ENCODE measurements at places on chromosomes 4 and X.

DNA sequence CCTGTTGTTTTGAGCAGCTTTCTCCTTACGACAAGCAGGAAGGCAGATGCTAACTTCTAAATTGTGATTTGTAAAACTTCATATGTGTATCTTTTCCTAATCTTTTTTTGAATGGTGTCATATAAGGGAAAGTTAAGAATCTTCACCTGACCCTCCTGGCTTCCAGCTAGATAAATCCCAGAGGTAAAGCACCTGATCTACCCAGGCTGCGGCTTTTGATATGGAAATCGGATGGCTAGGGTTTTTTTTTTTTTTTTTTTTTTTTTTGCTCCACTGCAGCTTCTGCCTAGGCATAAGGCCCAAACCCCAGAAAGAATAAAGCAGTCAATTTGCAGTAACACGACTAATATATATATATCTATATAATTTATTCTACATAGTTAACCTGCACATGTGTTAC is 10.0 kb downstream of the MAB21L2 start:
- no peaks in the 10 kb centered on the region for H3K4me1 ChIP-seq
- H3K27me3 ChIP-seq, result no peaks in the 10 kb centered on the region
- DNase-seq, result no peak
- no peak overlapping the region for H3K4me3 ChIP-seq

- H3K4me3 ChIP-seq, result no peak overlapping the region
- no peaks in the 10 kb centered on the region for H3K36me3 ChIP-seq
- peaks cover 26% of the 10 kb centered on the region for H3K27me3 ChIP-seq
Observed at GRCh38 chr4:139962130-139962684, 191.8 kb downstream of the MAML3 start.

DNA sequence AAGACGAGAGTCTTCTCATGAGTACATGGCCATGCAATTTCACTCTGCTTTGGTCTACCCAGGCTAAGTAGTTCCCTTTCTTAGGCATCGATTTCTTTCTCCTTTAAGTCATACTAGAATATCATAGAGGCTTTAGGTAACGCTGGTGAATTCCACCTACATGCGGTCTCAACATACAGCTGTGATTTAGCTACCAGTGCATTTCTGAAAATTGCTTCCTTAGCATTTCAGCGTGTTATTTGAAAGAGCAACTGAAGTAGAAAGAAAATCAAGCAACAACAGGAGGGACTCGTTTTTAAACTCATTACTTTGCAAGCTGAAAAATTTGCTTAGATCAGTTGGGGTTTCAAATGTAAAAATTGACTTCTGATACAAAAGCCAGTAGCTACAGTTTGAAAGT is 48.1 kb upstream of the RASGEF1B start:
- no peak overlapping the region for H3K27ac ChIP-seq
- H3K4me3 ChIP-seq, result no peak overlapping the region
- DNase-seq, result no peak
- H3K27me3 ChIP-seq, result peaks cover 4% of the 10 kb centered on the region
- H3K36me3 ChIP-seq, result no peaks in the 10 kb centered on the region

DNA sequence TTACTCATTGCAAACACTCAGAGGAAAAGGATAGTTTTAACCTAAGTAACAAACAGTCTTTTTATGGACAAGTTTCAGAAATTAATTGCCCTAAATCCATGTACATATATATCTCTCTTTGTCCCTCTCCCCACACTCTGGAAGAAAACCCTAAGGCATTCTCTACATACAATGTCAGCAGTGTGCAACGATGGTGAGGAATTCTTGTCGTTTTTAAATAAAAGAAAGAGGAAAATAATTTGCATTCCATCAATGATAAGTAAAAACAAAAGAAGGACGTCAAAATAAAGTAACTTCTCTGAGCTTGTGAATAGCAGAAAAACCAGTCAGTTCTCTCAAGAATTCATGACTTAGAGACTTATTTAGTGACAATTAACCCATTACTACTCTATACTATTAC is 550.5 kb upstream of the DIPK2B start:
- no peaks in the 10 kb centered on the region for H3K27me3 ChIP-seq
- H3K4me1 ChIP-seq, result peaks cover 34% of the 10 kb centered on the region
- peaks cover 45% of the 10 kb centered on the region for H3K36me3 ChIP-seq
- peak overlapping the region; percentile 76 for H3K27ac ChIP-seq
- H3K4me3 ChIP-seq, result no peak overlapping the region
- DNase-seq, result no peak

DNA sequence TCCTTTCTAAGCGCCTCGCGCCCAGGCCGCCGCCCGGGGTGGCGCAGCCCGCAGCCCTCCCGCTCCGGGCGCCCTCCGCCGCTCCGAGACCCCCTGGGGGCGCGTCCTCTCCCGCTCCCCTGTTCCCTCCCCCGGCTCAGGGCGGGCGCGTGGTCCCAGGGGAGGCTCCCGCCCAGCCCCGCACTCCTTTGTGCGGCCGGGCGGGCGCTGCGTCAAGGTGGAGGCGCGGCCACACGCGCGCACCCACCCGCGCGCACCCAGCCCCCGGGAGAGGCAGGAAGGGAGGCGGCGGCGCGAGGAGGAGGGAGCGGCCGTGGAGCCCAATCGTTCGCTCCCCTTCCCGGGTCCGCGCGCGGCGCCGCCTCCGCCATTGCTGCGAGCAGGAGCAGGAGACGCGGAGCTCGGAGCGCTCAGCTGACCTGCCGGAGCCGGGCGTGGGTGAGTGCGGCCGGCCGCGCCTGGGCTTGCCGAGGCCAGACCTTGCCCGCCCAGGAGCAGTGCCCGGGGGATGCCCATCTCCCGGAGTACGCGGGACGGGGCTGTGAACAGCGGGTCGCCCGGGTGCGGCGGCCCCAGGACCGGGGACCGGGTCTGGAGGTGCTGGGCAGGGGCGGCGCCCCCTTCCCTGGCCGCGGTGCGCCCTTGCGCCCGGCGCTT is at the start of gene NSG1:
TSS of gene NSG1 (plus strand) at position 367 of the 657 bp plus-strand sequence. CDS start 528 bp downstream, outside the sequence.
- no peaks in the 10 kb centered on the region for H3K36me3 ChIP-seq
- no peak within 1 kb of the TSS for H3K27ac ChIP-seq
- H3K27me3 ChIP-seq, result peaks cover 48% of the 10 kb centered on the region
- H3K4me1 ChIP-seq, result peaks cover 3% of the 10 kb centered on the region

DNA sequence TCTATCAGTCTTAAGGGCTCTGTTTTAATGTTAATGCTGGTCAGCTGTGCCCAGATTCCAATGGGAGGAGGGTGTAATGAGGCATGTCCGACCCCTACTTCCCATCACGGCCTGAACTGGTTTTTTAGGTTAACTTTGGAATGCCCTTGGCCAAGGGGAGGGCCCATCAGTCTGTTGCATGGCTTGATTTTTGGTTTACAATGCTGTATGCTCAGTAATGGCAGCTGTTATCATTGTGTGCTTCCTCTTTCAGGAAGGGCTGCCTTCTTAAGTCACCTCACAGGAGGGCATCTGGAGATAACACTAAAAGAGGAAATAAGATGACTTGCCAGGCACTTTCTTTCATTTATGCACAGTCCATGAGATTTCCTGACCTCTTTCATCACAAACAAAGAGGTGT is 36.3 kb downstream of the ATXN3L start:
- H3K4me3 ChIP-seq, result no peak overlapping the region
- DNase-seq, result no peak
- H3K27ac ChIP-seq, result no peak overlapping the region
- peaks cover 5% of the 10 kb centered on the region for H3K4me1 ChIP-seq

DNA sequence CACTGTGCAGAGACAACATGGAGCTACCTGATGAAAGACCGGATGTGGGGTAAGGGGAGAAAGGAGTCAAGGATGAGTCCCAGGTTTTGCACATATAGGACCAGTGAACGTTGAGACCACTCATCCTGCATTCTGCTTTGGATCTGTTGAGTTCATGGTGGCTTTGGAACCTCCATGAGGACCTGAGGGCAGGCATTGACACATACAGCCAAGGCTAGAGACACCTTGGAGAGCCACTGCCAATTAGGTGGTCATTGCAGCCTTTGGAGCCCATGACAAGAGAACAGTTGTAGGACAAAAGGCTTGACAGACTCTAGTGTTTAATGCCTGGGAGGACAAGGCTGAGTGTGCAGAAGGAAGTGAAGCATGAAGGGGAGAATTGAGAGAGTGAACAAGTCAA is 87.9 kb downstream of the STK32B start:
- H3K27me3 ChIP-seq, result no peaks in the 10 kb centered on the region
- no peak overlapping the region for H3K4me3 ChIP-seq
- H3K36me3 ChIP-seq, result no peaks in the 10 kb centered on the region
- H3K27ac ChIP-seq, result no peak overlapping the region

- no peaks in the 10 kb centered on the region for H3K4me1 ChIP-seq
- no peak overlapping the region for H3K27ac ChIP-seq
- DNase-seq, result no peak
- H3K4me3 ChIP-seq, result no peak overlapping the region
- H3K36me3 ChIP-seq, result no peaks in the 10 kb centered on the region
Observed at GRCh38 chr4:156635051-156635450, 336.5 kb downstream of the PDGFC start.

GRCh38 chrX:154730253-154730891 is 20.5 kb downstream of the GAB3 start:
- H3K27me3 ChIP-seq, result no peaks in the 10 kb centered on the region
- H3K27ac ChIP-seq, result no peak overlapping the region
- H3K36me3 ChIP-seq, result peaks cover 13% of the 10 kb centered on the region

DNA sequence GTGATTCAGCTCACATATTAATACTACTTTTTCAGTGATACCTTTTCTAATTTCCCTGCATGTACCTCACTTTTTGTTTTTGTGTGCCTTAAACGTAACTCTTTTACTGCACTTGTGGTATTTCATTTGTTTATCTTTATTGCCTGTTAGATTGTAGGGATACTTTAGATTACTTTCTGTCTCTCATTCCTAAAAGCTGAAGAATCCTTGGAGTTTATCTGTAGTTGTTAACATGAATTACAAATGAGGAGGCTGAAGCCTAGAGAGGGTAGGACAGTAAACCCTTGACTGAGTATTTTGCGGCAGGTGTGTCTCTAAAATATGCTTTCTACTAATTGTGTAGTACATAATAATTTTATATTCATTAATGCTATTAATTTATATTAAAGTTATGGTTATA is 34.9 kb downstream of the BMP2K start:
- peaks cover 13% of the 10 kb centered on the region for H3K36me3 ChIP-seq
- peaks cover 3% of the 10 kb centered on the region for H3K4me1 ChIP-seq
- DNase-seq, result no peak
- no peak overlapping the region for H3K27ac ChIP-seq

- H3K36me3 ChIP-seq, result no peaks in the 10 kb centered on the region
- H3K27ac ChIP-seq, result no peak overlapping the region
- H3K4me3 ChIP-seq, result no peak overlapping the region
- H3K27me3 ChIP-seq, result no peaks in the 10 kb centered on the region
- H3K4me1 ChIP-seq, result no peaks in the 10 kb centered on the region
Observed at GRCh38 chr4:123783921-123784320, 387.3 kb downstream of the SPRY1 start.

GRCh38 chr4:5609306-5610007 is 98.9 kb downstream of the EVC2 start:
- no peak for DNase-seq
- H3K36me3 ChIP-seq, result no peaks in the 10 kb centered on the region
- no peak overlapping the region for H3K27ac ChIP-seq

GRCh38 chr4:150145946-150146340 is 67.7 kb downstream of the DCLK2 start:
- H3K36me3 ChIP-seq, result no peaks in the 10 kb centered on the region
- no peak overlapping the region for H3K4me3 ChIP-seq
- peaks cover 4% of the 10 kb centered on the region for H3K27me3 ChIP-seq
- no peak for DNase-seq
- no peak overlapping the region for H3K27ac ChIP-seq

GRCh38 chr4:113398441-113399143 is 349.1 kb downstream of the ANK2 start:
- H3K36me3 ChIP-seq, result no peaks in the 10 kb centered on the region
- H3K27ac ChIP-seq, result no peak overlapping the region
- peaks cover 2% of the 10 kb centered on the region for H3K4me1 ChIP-seq

GRCh38 chr4:66681962-66682361 is 863.3 kb downstream of the CENPC start:
- H3K36me3 ChIP-seq, result no peaks in the 10 kb centered on the region
- no peaks in the 10 kb centered on the region for H3K4me1 ChIP-seq
- no peak for DNase-seq
- no peak overlapping the region for H3K27ac ChIP-seq
- no peaks in the 10 kb centered on the region for H3K27me3 ChIP-seq

- DNase-seq, result no peak
- H3K36me3 ChIP-seq, result no peaks in the 10 kb centered on the region
- H3K4me3 ChIP-seq, result no peak overlapping the region
- H3K4me1 ChIP-seq, result no peaks in the 10 kb centered on the region
- H3K27me3 ChIP-seq, result no peaks in the 10 kb centered on the region
Observed at GRCh38 chrX:1086444-1087409, 125.7 kb downstream of the CRLF2 start.

DNA sequence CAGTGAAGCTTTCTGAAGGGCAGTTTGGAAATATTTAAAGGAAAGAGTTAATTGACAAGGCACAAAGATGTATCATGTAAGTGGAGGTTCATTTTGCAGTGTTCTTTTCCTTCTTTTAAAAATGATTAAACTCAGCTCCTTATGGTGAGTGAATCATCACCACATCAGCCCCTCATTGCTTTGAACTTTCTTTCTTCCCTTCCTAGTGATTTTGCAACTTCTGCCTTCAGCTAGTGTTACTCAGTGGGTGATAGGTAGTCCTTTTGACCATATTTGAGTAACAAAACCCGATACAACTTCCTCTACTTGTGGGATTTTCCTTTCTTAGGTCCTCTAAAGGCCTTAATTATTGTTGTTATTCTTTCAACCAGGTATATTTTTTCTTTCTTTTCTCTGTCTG is 8.2 kb downstream of the ZCCHC4 start:
- peak overlapping the region; percentile 81 for H3K27ac ChIP-seq
- H3K4me3 ChIP-seq, result peak overlapping the region; percentile 28
- DNase-seq, result no peak
- peaks cover 26% of the 10 kb centered on the region for H3K36me3 ChIP-seq

DNA sequence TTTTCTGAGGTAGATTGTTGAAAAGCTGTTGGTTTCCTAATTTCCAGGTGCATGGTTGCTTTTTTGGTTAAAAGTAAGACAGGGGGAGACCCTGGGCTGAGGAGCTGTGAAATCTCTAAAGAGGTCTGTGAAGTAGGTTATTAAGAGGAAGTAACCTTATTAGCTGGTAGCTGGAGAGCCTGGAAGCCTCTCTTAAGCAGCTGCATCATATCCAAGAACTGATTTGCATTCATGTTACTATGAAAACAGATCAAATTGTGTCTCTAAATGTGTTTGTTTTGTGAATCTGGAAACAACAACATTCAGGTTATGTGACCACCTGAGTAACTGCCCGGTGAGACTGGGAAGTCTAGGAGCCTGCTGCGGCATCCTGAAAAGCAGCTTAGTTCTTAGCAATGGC is 54.1 kb downstream of the ARHGAP10 start:
- H3K27ac ChIP-seq, result no peak overlapping the region
- H3K27me3 ChIP-seq, result peaks cover 2% of the 10 kb centered on the region
- H3K4me1 ChIP-seq, result peaks cover 23% of the 10 kb centered on the region
- no peak overlapping the region for H3K4me3 ChIP-seq

All from activated CD4-positive, alpha-beta T cell treated with anti-CD3 and anti-CD28 coated beads, Interleukin-2, amount 10 ng/mL, durations not matched to agents 24 days and 14 days (primary cell).